ENCODE measurements at places on chromosomes 4 and X.

DNA sequence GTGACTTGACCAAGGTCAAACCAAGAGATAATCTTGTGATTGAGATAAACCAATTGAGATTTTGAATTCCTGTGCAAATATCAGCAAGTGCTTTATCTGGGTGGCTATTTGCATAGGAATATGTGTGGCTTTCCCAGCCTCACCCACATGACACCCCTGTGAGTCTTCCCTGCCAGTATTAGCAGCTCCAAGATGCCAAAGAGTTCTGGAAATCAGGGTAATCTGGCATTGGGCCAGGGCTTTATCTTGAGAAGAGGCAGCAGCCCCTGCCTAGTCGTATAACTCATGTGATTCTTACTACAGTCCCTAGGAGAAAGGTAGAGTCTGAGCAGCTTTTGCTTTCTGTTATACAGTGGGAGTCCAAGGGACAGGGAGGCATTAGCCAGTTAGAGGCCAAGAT lies 87.7 kb downstream of the RLIM start:
- DNase-seq, result no peak

GRCh38 chrX:132618810-132619209 lies 130.0 kb upstream of the MBNL3 start:
- DNase-seq, result no peak

GRCh38 chrX:117835034-117835433 lies 281.6 kb downstream of the KLHL13 start:
- DNase-seq, result no peak

DNA sequence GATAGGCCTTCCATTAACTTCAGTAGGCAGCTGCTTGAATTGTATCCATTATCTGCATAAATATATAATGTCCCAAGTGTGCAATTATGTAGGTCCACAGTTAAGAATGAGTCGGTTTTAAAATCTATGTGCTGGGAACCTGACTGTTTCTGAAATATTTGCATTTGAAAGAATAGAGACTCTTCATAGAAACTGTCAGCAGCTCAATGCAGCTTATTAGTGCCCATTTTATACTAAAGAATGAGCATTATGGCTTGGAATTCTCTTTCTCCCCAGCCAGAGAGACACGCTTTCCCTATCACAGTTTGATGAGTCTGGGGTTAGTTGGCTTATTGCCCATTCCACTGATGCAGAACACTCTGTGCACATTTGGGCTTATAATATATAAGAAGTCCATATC lies 202.0 kb upstream of the PCDH7 start:
- no peak for DNase-seq

DNA sequence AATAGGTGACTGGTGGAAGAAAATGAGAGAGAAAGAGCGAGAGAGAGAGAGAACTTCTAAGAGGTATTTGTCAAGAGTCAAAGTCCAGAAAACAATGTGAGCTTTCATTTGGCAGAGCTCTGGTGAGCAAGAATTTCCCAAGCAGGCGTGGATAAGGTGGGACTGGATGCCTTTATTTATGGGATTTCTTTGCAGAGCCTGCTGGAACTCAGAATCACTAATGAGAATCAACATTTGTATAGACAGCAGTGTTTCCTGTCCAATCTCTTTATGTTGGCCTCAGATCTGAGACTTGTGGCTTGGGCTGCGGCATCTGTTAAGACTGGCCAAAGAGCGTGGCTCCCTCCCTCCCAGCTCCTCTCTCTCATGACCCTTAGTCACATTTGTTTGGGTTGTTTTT lies 67.9 kb upstream of the TBL1X start:
- peak; percentile 54 for DNase-seq

- no peak for DNase-seq
These were observed 34.7 kb downstream of the RTL3 start for GRCh38 chrX:78624426-78624825.

GRCh38 chr4:127698789-127699200 lies 31.4 kb upstream of the SLC25A31 start:
- peak; percentile 65 for DNase-seq

- no peak for DNase-seq
These were observed 58.7 kb upstream of the DHX15 start for GRCh38 chr4:24642981-24643547.
